Panc1 (cell line): ENCODE measurements at places on chromosomes 5 and 9.

DNA sequence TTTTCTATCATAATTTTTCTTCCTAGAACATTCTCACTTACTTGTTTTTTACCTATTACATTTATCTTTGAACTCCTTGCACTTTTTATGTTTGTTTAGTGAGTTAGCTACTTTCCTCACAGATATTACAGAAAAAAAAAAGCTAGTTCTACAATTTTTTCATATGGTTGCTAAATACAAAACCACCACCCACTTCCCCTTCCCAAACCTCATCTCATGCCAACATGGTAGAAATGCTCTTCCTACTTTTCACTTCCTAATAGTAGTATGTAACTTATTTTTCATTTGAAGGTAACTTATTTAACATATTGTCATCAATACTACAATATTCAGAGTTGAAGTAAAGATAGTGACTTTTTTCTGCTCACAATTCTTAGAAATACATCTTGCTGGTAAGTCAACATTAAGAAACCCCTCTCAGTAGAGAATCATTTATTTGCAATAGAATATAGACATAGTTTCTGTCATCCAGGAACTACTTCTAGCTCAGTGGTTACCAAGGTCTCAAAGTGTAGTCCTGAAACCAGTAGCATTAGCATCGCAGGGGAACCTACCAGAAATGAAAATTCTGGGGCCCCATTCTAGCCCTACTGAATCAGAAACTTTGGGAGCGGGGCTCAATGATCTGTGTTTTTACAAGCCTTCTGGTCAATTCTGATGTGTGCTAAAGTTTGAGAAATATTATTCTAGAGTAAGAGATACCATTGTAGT is 1124.6 kb downstream of the DTWD2 start:
- H3K36me3 ChIP-seq, result no peaks in the 10 kb centered on the region
- DNase-seq, result no peak
- H3K4me1 ChIP-seq, result no peaks in the 10 kb centered on the region

- H3K27ac ChIP-seq, result no peak overlapping the region
- no peaks in the 10 kb centered on the region for H3K36me3 ChIP-seq
- DNase-seq, result no peak
Measured at GRCh38 chr5:34488984-34489383, 167.1 kb upstream of the RAI14 start.

DNA sequence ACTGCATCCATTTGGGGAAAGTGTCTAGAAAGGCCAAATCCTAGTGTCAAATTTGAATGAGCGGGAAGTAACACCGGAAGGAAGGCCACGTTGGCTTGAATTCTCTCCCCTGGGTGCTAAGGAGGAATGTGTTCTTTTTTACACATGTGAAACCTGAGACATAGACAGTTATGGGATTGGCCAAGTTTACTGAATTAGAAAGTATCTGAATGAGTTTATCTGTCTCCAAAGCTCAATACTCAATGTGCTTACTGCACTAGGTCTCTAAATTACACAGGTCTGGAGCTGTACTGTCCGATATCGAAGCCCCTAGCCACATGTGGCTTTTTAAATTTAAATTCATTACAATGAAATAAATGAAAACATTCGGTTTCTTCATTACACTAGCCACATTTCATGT is 6.0 kb downstream of the DMRT1 start:
- no peaks in the 10 kb centered on the region for H3K36me3 ChIP-seq
- DNase-seq, result no peak
- no peaks in the 10 kb centered on the region for H3K4me1 ChIP-seq
- H3K27ac ChIP-seq, result no peak overlapping the region
- H3K4me3 ChIP-seq, result no peak overlapping the region

- H3K36me3 ChIP-seq, result no peaks in the 10 kb centered on the region
- H3K4me1 ChIP-seq, result no peaks in the 10 kb centered on the region
- H3K4me3 ChIP-seq, result no peak overlapping the region
- no peak overlapping the region for H3K27ac ChIP-seq
- no peaks in the 10 kb centered on the region for H3K27me3 ChIP-seq
- no peak for DNase-seq
Measured at GRCh38 chr5:111668477-111669414, 88.2 kb downstream of the NREP start.

DNA sequence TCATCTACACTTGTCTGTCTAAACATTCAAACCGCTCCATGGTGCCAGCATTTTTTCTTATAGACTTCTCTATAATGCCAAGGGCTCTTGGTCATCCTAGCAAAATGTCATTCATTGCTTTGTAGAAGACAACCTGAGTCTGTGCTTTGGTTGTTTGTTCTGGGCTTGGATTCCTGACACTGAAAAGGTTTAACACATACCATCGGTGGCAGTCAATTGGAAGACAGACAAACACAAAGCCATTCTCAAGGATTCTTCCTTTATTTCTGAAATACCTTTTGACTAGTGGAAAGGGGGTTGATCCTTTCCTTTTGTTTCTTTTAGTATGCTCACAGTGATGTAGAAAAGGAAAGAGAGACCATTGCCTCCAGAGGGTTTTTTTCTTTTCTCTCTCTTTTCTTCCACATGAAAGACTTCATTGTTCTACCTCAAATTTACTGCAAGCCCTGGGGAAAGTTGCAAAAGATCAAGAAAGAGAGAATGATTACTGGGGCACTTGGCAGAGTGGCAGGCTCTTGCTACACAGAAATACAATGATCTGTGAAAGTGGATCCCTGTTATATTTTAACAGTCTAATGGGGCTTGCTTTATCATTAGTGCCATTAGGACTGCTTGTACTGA is 66.4 kb upstream of the TMC1 start:
- peaks cover 5% of the 10 kb centered on the region; the same call in 1 of the 2 replicates for H3K4me1 ChIP-seq
- no peak overlapping the region for H3K4me3 ChIP-seq
- DNase-seq, result no peak
- H3K27me3 ChIP-seq, result no peaks in the 10 kb centered on the region
- H3K36me3 ChIP-seq, result no peaks in the 10 kb centered on the region
